ENCODE measurements at places on chromosomes 1 and 21.

- H3K36me3 ChIP-seq = peaks cover 2% of the 10 kb centered on the region
- peaks cover 23% of the 10 kb centered on the region for H3K4me1 ChIP-seq
- H3K4me3 ChIP-seq = no peak overlapping the region
Measured at GRCh38 chr1:1037366-1038327, 17.7 kb downstream of the AGRN start.

DNA sequence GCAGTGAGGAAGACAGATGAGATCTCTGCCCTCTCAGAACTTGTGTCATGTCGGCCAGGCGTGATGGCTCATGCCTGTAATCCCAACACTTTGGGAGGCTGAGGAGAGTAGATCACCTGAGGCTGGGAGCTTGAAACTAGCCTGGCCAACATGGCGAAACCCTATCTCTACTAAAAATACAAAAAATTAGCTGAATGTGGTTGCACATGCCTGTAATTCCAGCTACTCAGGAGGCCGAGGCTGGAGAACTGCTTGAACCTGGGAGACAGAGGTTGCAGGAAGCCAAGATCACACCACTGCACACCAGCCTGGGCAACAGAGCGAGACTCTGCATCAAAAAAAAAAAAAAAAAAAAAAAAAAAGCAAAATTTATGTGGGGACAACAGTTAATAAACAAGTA lies 40.9 kb upstream of the RALGPS2 start:
- no peak overlapping the region for H3K27ac ChIP-seq
- H3K4me3 ChIP-seq = no peak overlapping the region
- no peaks in the 10 kb centered on the region for H3K36me3 ChIP-seq
- H3K4me1 ChIP-seq = peaks cover 5% of the 10 kb centered on the region

GRCh38 chr21:42836402-42836666 lies 43.0 kb downstream of the WDR4 start:
- H3K4me1 ChIP-seq = peaks cover 29% of the 10 kb centered on the region
- H3K36me3 ChIP-seq = peaks cover 21% of the 10 kb centered on the region
- no peaks in the 10 kb centered on the region for H3K27me3 ChIP-seq

DNA sequence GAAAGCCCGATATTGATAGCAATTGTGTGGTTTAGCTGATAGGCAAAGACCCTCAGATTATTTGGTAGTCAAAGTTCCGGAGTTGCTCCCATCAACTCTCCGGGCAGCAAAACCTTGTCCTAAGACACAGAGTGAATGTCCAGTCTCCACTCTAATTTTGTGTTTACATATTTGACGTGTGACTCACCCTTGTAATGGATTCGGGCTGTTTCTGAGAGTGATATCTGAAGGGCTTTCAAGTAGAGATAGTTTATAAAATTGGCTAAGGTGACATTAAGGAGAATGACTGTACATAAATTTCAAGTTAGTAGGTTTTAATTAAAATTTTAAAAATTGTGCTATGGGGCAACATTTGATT lies 154.2 kb downstream of the CNIH3 start:
- no peak overlapping the region for H3K27ac ChIP-seq
- H3K4me1 ChIP-seq = no peaks in the 10 kb centered on the region
- no peaks in the 10 kb centered on the region for H3K36me3 ChIP-seq
- no peak for DNase-seq

DNA sequence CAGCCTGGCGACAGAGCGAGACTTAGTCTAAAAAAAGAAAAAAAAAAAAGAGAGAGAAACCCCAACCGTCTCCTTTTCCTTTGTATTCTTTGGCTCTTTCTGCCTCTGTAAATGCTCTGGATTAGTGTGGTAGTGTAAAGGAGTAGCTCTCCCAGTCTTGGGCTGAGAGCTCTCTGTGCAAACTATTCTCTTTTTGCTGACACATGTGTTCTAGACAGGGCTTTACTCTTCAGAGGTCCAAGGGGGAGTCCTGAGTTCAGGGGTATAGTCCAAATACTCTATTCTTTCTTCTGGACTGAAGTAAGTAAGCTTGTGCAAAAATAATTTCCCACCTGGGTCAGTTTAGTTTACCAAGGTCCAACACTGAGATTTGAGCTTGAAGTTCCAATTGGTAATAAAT lies 183.8 kb upstream of the KCNK2 start:
- no peaks in the 10 kb centered on the region for H3K36me3 ChIP-seq
- H3K27me3 ChIP-seq = peaks cover 3% of the 10 kb centered on the region
- H3K4me1 ChIP-seq = no peaks in the 10 kb centered on the region
- no peak for DNase-seq
- no peak overlapping the region for H3K27ac ChIP-seq

- H3K36me3 ChIP-seq = peaks cover 13% of the 10 kb centered on the region
- no peaks in the 10 kb centered on the region for H3K27me3 ChIP-seq
- peaks cover 5% of the 10 kb centered on the region for H3K4me1 ChIP-seq
- H3K4me3 ChIP-seq = no peak overlapping the region
Measured at GRCh38 chr1:6653436-6654290, 29.0 kb downstream of the THAP3 start.

GRCh38 chr1:57040811-57041210 lies 75.0 kb upstream of the C8B start:
- no peak for DNase-seq
- no peak overlapping the region for H3K4me3 ChIP-seq
- no peaks in the 10 kb centered on the region for H3K36me3 ChIP-seq
- H3K27me3 ChIP-seq = peaks cover 3% of the 10 kb centered on the region
- H3K27ac ChIP-seq = no peak overlapping the region

GRCh38 chr1:169509354-169509753 lies 23.6 kb upstream of the SLC19A2 start:
- peaks cover 18% of the 10 kb centered on the region for H3K36me3 ChIP-seq
- H3K4me1 ChIP-seq = peaks cover 4% of the 10 kb centered on the region
- no peak overlapping the region for H3K27ac ChIP-seq
- DNase-seq = no peak

DNA sequence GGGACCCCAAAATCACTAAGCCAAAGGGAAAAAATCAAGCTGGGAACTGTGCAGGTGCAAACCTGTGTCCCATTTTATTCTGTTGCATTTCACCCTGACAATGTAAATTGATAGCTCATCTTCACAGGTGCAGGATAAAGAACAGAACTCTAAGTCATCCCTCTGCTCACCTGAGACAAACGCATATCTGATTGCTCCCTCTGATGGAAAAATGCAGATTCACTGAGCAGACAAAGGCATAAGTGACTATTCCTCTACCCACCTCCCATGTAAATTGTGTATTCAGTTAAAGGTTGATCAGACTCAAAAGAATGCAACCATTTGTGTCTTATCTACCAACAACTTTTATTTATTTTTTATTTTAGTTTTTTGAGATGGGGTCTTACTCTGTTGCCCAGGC lies 644.2 kb downstream of the PTPRU start:
- H3K27ac ChIP-seq = no peak overlapping the region
- H3K4me3 ChIP-seq = no peak overlapping the region
- no peaks in the 10 kb centered on the region for H3K36me3 ChIP-seq

DNA sequence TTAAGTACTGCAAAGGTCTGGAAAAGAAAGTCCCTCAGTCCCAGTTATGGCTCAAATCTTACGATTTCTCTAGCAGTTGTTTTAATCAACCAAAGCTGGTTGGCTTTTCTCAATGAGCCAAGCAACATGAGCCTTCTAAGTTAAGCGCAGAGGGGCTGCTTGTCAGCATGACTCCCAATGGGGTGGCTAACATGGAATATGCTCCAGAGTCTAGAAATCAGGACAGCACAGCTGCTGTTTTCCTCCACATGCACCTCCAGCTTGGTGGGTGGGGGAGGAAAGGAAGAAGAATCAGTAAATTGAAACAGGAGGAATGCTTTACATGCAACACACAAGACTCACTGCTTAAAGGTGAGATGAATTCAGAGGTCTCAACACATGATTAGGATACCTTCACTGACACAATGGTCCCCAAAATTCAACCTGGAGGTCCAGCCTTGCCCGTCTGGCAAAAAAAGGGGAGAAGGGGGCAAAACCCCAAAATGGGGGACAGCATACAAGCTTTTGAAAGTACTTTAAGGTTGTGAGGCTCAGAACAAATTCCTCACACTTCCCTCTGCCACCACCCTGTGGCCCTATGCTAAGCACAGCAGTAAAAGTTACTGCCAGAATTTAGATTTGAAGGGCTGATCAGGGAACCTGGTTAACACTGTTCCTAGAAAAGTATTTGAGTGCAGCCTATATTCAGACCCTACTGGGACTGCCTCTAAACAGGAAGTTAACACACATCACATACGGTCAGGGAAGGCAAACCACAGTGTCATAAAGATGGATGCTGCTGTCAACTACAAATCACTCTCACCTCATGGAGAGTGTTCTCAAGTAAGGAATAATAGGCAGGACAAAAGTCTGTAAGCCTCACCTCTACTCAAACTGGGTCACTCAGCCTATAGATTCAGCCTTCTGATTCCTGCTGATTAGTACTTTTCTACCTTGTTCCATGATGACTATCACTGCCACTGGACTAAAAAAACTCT lies 2.6 kb downstream of the GATAD2B start:
- H3K4me3 ChIP-seq = peak overlapping the region; percentile 90
- H3K4me1 ChIP-seq = peaks cover 44% of the 10 kb centered on the region
- peak; percentile 11 for DNase-seq
- peaks cover 27% of the 10 kb centered on the region for H3K36me3 ChIP-seq
- H3K27ac ChIP-seq = peak overlapping the region; percentile 90

DNA sequence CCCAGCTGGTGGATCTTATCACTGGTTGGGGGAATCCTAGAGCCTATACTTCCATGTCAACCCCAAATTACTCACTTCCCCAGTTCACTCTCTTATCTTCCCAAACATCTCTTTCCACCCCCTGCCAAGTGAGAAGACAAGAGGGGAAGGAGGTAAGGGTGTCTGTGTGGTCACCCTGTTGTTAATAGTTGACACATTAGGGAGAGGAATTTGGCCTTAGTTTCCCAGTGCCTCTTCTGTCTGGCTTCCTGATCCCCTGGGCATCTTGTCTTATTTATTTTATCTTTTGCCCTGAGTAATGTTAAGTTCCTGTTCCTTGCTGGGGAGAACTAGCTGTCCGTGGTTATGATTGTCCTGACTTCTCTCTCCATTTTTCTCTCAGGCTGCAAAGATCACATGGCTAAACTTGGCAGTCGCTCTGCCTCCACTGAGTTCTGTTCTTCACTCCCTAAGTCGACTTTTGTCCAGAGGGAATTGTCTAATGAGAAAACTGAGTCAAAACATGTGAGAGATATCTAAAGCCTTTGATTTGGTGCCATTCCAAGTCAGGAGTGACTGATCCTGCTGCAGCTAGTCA lies 157.1 kb upstream of the SYT6 start:
- H3K4me3 ChIP-seq = no peak overlapping the region
- H3K4me1 ChIP-seq = no peaks in the 10 kb centered on the region
- no peaks in the 10 kb centered on the region for H3K27me3 ChIP-seq
- no peaks in the 10 kb centered on the region for H3K36me3 ChIP-seq
- H3K27ac ChIP-seq = no peak overlapping the region
- no peak for DNase-seq

DNA sequence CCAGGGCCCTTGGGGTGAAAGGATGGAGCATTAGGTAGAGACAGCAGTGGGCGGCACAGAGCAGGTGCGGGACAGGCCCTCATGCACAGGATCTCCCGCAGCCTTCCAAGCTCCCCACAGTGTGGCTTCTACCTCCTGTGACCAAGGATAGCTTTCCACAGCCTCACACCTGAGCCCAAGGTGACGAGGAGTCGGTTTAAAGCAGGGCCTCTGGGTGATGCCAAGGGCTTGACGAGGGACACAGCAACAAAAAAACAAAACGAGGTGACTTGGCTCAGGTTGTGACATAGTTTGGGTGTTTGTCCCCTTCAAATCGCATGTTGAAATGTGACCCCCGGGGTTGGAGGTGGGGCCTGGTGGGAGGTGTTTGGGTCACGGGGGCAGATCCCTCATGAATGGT lies 15.3 kb downstream of the RSPH1 start:
- H3K4me1 ChIP-seq = no peaks in the 10 kb centered on the region
- H3K27me3 ChIP-seq = peaks cover 2% of the 10 kb centered on the region
- DNase-seq = no peak
- no peak overlapping the region for H3K4me3 ChIP-seq
- no peak overlapping the region for H3K27ac ChIP-seq

DNA sequence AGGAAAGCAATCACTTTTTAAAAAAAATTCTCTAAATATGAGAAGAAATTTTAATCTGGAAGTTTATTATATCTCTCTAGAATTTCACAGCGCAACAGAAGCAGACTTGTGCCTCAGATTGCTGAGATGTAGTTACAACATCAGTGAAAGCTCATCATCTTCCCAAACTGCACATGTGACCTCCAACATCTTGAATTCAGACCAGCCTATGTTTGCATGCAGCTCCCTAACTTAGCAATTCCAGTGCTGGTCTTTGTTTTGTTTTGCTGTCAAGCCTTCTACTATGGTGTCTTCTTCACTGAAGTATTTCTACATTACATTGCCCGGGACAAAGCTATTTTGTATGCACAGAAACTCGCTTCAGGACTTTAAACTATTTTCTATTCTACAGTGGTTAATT lies 684.8 kb upstream of the PTBP2 start:
- no peak for DNase-seq
- H3K27me3 ChIP-seq = no peaks in the 10 kb centered on the region
- no peak overlapping the region for H3K4me3 ChIP-seq
- no peak overlapping the region for H3K27ac ChIP-seq
- H3K36me3 ChIP-seq = no peaks in the 10 kb centered on the region

DNA sequence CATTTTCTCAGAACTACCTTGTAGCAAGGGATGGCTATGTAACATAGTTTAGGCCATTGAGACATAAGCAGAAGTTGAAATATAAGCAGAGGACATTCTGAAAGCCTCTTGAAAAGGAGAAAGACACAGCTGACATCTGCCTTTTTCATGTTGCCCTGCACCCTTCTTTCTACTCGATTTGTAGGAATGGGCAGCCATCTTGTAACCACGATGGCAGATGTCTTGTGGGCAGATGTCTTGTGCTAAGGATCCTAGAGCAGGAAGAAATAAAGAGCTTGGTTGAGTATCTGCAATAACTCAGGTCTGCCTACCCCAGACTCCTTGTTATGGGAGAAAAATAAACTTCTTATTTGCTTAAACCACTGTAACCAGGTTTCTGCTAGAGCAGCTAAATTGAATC lies 351.0 kb downstream of the PDE4B start:
- H3K4me3 ChIP-seq = no peak overlapping the region
- DNase-seq = no peak
- no peak overlapping the region for H3K27ac ChIP-seq
- no peaks in the 10 kb centered on the region for H3K36me3 ChIP-seq

DNA sequence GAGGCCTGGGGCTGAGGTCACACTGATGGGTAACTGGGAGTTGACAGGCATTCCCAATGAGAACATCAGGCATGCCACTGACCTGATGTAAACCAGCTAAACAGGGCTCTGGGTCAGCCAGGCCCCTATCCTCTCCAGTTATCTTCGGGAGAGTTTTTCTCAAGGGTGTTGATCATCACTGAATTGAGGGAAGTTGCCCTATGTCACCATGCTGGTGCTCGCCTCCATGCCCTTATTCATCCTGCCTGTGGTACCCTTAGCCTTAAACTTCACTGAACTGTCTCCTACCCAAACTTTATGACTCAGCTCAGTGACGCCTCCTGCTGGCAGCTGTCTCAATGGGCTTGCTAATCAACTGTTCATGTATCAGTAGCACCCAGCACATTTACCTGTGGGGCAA lies 80.7 kb upstream of the TNR start:
- H3K4me1 ChIP-seq = no peaks in the 10 kb centered on the region
- peaks cover 12% of the 10 kb centered on the region for H3K27me3 ChIP-seq
- no peaks in the 10 kb centered on the region for H3K36me3 ChIP-seq
- no peak overlapping the region for H3K4me3 ChIP-seq
- H3K27ac ChIP-seq = no peak overlapping the region
- peak; percentile 2 for DNase-seq

- H3K4me1 ChIP-seq = peaks cover 35% of the 10 kb centered on the region
- H3K27me3 ChIP-seq = no peaks in the 10 kb centered on the region
- peak overlapping the region; percentile 46 for H3K4me3 ChIP-seq
Measured at GRCh38 chr1:232952514-232953499, 2.4 kb downstream of the NTPCR start.

GRCh38 chr1:76463278-76463677 lies 388.7 kb downstream of the ST6GALNAC3 start:
- no peaks in the 10 kb centered on the region for H3K36me3 ChIP-seq
- no peaks in the 10 kb centered on the region for H3K27me3 ChIP-seq
- H3K4me3 ChIP-seq = no peak overlapping the region
- H3K27ac ChIP-seq = no peak overlapping the region
- DNase-seq = no peak
